Activated gamma-delta T cell treated with Interleukin-2 at 50 U/mL for 16 hours (primary cell): ENCODE measurements at places on chromosomes 1 and 21.

GRCh38 chr1:91752324-91752723, 133.6 kb downstream of the TGFBR3 start:
- no peak for DNase-seq

GRCh38 chr1:232130815-232131480, 499.0 kb downstream of the SIPA1L2 start:
- DNase-seq, result no peak

DNA sequence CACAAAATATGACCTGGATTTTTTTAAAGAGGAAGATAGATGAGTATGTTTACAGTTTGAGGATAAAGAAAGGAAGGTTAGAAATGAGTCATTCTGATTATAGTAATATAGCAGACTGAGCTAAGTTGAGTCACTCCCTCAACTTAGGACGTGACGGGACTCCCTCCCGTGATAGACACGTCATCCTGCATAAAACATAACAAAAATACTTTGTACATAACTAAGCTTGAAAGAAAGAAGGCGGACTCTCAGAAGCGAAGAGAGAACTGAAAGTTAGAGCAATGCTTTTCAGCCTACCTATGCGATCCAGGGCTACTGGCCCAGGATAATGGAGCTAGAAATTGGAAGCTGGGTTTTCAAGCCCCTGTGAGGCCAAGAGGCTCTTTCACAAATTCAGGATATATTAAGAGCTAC, 53.0 kb upstream of the DESI2 start:
- DNase-seq, result no peak

- DNase-seq, result no peak
Observed at GRCh38 chr1:33119532-33120217, 38.7 kb downstream of the AZIN2 start.

GRCh38 chr1:28249013-28249865, 10.1 kb upstream of the SESN2 start:
- DNase-seq, result no peak

DNA sequence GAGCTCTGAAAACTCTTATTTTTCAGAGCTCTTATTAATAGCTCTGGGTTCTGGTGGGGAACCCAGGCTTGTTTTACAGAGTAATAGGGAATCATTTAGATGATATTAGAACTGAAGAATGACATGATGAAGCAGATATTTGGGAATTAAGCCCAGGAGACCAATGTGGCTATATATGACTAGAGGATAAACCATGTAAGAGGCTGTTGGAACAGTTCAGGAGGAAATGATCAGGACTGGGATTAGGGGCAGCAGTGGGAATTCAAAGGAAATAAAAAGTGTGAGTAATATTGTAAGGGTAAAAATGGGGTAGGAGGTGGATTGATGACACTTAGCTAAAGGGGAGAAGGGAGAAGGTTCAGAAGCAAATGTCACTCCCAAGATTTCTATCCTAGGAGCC, 58.6 kb downstream of the GIPC2 start:
- DNase-seq, result no peak

GRCh38 chr1:17582124-17582774, 42.8 kb downstream of the ARHGEF10L start:
- DNase-seq, result no peak

GRCh38 chr1:66168948-66169671, 364.8 kb upstream of the SGIP1 start:
- DNase-seq, result no peak

GRCh38 chr1:62450301-62450700, 13.5 kb downstream of the USP1 start:
- no peak for DNase-seq

DNA sequence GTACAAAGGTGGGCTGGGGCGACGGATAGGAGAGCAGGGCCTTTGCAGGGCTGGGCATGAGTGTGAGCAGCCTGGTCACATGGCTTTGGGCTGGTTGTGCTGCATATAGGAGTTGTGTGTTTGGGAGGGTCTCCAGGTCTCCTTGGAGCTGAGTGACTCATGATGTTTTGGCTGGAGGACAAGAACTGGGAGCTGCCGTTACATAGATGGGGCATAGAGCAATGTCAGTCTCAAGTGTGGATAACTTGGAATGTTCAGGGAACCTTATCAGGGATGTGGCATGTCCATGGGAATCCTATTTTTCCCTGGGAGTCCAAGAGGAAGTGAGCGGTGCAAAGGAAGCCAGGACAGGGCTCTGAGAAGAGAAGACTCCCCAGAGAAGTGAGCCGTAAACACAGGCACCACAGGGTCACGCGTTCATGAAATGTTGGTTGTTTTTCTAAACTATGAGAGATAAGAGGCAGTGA, 136.4 kb upstream of the KCNE2 start:
- DNase-seq, result no peak

DNA sequence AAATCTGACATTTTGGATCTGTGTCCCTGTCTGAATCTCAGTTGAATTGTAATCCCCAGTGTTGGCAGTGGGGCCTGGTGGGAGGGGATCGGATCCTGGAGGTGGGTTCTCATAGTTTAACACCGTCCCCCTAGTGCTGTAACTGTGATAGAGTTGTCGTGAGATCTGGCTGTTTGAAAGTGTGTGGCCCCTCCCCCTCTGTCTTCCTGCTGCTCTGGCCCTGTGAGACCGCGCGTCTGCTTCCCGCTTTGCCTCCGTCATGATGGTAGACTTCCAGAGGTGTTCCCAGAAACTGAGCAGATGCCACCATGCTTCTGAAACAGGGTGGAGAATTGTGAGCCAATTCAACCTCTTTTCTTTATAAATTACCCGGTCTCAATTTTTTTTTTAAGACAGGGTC, 25.0 kb downstream of the AGPAT3 start:
- no peak for DNase-seq

- DNase-seq, result no peak
Observed at GRCh38 chr1:19138958-19139581, 71.0 kb downstream of the UBR4 start.

DNA sequence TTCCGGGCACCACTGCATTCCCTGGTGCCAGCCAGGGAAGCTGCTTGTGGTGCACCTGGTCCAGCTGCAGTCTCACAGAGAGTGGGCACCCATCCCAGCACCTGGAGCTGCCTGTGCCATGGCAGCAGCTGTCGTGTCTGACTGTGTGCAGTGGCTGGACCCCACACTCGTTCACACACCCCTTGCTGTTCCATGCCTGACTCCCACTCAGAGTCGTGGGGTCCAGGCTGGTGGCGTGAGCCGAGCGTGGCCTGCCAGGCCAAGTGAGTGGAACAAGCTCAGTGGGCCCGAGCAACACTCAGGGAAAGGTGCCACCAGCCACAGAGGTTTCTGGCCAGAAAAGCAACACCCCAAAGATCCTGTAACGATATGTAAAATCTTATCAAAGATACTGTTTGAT, 97.2 kb upstream of the KCNK1 start:
- DNase-seq, result no peak

DNA sequence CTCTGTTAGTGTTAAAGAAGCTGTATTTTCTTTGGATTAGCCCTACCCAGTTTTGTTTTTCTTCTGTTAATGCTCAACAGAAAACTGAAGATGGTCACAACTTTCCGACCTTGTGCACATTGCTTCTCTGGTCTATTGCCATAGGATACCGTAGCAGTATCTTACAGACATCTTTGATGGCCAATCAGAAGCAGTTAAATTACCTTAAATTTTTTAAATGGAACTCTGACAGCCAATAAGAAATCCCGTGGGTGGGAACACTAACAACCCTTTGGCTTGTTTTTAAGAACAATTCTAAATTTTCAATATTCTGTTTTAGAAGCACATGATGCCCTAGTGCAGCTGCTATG, 17.2 kb downstream of the NFYC start:
- no peak for DNase-seq
